EL (cell line): ENCODE measurements at places on chromosomes 6 and 20.

- peak; percentile 23 for DNase-seq
Measured at GRCh38 chr6:53103993-53104675, 38.9 kb downstream of the FBXO9 start.

GRCh38 chr20:60870040-60870439 lies 382.0 kb upstream of the CDH4 start:
- DNase-seq = no peak

DNA sequence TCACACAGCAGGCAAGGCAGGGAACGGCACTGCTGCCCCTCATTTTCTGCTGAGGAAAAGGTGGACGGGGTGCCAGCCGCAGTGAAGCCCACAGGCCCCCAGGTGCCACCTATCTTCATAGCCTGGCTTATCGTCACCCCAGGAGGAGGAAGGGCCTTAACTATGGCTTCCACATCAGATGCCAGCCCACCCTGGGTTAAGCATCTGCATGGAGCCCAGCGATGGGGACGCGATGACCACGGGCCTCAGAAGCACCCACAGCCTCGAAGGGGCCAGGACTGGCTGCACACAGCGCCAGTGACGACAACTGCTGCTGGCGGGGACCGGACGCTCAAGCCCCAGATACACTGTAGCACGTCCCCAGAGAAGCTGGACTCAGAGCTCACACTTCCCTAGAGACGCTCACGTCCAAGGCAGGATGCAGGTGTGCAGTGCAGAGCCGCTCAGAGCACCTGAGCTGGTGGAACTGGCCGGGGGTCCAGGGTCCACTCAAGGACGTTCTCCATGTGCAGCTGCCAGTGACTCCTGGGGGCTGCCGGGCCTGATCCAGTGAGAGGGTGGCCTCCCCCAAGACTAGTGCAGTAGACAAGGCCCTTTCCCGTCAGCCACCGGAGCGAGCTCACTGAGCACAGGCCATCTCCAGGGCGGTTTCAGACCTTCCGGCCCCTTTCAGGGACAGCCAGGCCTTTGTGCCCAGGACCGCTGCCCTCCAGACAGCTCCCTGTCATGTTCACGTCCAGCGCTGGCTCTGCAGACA lies 83.0 kb downstream of the YTHDF1 start:
- DNase-seq = no peak

GRCh38 chr6:117552618-117553017 lies 49.7 kb downstream of the GOPC start:
- DNase-seq = peak; percentile 22

DNA sequence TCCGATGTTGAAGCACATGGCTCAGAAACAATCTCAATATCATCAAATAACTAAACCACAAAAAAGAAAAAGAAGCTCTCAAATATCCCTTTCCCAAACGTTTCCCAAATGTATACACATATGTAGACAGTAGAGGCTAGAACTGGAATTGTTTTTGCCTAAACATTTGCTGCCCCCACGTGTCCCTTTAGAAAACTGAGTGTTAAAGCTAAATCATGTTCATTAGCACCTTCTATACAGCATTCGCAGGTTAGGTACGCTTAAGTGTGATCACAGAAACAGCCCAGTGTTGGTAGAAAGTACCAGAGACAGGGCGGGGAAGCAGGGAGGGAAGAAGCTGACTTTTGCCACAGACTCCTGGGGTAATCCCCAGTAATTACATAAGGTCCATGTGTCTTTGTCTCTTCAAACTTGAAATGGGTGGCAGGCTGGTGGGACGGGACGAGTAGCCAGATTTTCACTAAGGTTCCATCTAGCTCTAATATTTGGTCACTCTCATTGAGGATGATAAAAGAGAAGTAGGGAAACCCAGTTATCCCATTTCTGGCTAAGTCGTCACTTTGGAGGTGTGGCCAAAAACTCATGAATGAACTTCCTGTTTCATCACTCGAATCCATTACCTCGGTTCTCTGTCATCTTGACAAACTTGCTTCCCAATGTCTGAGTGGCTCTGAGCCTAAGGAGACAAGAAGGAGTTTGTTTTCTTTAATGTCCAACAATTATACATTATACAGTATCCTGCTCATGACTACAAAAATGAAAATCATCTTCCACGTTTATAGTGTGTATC lies 15.0 kb upstream of the TFAP2A start:
- peak; percentile 79 for DNase-seq

- DNase-seq = peak; percentile 96
Measured at GRCh38 chr20:41005361-41005729, 23.3 kb upstream of the TOP1 start.

DNA sequence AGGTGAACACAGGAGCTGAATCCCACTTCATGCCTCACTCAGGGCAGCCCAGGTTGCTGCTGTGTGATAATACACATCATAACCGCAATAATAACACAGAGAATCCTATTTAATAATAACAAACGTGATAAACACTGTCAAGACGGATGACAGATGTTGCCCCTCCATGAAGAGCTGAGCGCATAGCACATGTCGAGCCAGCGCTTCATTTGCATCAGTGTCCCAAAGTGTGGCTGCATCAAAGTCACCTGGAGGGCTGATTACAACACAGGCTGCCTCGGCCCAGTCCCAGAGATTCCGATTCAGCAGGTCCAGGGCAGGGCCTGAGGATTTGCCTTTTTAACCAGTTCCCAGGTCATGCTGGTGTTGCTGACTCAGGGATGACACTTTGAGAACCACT lies 198.5 kb downstream of the QKI start:
- DNase-seq = no peak

DNA sequence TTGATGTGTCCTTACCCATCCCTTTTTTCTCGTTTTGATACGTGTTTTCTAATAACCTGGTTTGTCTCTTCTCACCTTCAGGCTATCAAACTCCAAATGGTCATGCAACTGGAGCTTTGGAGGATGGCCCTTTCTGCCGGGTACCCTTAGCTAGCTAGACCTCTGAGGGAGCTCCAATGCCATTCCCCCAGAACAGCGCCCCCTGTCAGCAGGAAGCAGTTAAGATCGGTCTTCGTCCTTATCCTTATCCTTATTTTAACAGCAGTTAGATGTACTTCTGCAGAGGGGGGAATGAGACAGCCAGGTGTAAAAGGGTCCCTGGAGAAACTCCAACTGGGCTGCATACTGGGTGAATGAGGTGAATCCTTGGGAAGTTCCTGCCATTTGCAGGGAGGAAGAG lies 37.2 kb downstream of the SEL1L2 start:
- DNase-seq = no peak

GRCh38 chr20:17172836-17173516 lies 53.9 kb upstream of the PCSK2 start:
- DNase-seq = no peak

DNA sequence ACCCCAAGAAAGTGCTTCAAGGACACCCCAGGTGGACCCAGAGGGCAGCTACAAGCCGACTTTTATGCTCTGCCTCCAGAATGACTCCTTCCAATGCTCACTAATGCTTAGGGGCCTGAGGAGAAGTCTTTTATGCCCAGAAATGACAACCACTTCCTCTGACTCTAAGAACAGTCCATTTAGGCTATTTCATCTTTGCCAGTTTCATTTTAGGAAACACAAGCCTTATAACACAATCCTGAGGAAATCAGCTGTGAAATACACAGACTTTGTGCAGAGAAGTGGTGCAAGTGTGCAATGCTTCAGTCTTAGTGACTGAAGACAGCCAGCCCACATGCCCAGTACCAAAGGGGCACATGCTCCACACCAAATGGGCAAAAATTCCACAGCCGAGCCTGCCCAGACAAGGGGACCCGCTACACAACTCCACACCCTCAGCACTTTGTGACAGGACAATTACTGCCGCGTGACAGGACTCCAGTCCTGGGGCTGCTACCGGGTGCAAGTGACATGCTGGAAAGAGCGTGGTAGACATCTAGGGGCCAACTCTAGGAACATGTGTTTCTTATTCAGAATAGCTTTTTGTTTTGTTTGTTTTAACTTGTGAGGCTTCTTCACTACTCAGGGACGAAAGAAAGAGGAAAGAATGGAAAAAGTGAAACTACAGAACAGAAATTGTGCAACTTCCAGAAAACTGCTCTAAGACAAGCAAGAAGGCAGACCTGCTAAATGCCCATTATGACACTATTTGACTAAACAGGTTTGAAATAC lies 28.2 kb upstream of the PLAGL1 start:
- peak; percentile 41 for DNase-seq

- peak; percentile 34 for DNase-seq
Measured at GRCh38 chr6:35754452-35755277, 17.8 kb downstream of the ARMC12 start.

GRCh38 chr6:43243664-43244321 lies 512 bp downstream of the TTBK1 start:
- DNase-seq = no peak

DNA sequence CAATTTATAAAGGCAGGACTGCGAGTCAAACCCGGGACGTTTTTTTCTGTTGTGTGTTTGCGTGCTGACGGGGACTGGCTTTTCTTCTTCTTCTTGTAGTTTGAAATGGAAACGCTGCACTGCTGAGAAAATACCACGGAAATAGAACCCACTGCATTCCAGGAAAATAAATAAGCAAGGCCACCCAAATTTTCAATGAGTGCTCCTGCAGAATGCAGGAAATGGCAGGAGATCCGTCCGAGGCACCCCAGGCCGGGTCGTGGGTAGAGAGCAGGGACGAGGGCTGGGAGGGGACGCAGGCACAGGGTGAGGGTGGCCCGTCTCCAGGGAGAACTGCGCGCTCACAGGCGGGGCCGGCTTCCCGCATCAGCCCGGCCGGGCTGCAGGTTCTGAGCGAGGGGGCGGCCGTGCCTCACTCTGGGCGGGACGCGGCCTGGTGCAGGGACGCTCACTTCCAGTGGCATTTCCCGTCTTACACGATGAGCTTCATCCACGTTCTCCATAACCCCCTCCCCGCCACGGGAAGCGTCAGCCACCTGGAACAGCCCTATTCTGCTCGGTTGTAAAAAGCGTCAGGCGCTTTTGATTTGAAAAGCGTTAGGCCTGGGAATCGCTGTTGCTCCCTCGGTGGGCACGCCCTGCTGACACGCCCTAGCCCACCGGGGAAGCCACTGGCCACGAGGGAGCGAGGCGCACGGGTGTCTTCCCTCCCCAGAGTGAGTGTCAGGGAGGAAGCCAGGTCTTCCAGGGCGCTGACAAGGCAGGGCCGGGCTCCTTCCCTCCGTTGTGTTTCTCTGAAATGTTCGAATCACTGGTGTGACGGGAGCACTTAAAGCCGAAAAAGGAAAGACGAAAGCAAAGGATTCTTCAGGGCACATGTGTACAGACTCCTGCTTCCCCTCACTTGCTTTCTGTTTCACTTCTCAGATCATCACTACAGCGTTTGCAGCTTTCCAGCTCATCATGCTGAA lies 17.9 kb upstream of the EXOC2 start:
- peak; percentile 62 for DNase-seq

DNA sequence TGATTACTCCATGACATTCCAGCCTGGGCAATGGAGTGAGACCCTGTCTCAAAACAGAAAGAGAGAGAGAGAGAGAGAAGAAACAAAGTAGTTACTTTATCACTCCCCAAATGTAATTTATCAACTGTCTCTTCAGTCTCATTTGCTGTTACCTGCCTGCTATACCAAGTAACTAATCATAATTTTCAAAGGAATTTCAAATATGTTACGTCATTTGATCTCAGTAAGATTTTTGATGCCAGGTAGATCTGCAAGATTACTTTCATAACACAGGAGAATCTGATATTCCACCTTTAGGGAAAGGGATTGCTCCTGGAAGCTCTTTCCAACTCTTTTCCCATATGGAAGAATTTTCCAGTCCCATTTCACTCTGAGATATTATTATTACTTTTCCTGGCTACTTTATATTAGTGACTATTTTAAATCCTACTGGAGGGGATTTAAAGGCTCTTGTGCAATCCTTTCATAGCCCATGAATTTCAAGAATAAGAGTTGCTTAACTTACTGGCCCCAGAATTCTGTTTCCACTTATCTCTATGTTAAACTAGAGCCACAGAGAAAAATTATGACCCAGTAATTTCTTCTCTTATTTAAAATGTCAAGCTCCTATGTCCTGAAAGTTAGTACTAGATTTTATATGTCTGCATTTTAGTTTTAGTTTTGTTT lies 390.2 kb upstream of the FLRT3 start:
- DNase-seq = no peak

GRCh38 chr20:18254615-18255014 lies 33.7 kb upstream of the ZNF133 start:
- no peak for DNase-seq

DNA sequence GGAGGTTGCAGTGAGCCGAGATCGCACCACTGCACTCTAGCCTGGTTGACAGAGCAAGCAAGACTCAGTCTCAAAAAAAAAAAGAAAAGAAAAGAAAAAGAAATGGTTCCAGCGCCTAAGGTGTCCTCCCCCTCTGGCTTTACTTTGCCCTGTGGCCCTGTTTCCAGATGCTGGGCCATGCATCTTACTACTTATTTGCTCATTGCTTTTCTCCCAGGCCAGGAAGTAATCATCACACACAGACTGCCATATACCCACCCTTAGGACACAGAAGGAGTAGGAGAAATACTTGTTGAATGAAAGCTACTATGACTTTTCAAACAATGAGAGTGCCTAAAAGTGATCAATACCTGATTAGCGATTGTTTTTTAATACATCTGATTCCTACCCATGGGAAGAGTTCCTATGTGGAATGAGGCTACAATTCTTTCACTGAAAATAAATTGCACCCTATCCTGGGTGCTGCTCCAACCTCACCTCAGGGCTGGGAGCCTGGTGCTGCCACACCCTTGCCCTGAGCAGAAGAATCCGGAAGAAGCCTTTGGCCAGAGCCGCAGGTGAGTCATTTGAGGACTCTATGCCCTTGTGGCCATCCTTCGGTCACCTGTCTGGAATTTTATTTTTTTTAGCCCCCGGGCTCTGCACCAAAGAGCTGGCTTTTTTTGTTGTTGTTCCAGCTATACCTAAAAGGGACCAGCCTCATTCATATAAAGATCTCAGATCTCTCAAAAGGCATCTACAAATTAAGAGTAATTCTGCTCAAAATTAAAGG lies 22.7 kb upstream of the TFAP2C start:
- no peak for DNase-seq

- no peak for DNase-seq
Measured at GRCh38 chr20:35734374-35734773, 7.7 kb downstream of the RBM39 start.

- peak; percentile 89 for DNase-seq
Measured at GRCh38 chr20:36847009-36847709, 28.8 kb upstream of the TLDC2 start.

DNA sequence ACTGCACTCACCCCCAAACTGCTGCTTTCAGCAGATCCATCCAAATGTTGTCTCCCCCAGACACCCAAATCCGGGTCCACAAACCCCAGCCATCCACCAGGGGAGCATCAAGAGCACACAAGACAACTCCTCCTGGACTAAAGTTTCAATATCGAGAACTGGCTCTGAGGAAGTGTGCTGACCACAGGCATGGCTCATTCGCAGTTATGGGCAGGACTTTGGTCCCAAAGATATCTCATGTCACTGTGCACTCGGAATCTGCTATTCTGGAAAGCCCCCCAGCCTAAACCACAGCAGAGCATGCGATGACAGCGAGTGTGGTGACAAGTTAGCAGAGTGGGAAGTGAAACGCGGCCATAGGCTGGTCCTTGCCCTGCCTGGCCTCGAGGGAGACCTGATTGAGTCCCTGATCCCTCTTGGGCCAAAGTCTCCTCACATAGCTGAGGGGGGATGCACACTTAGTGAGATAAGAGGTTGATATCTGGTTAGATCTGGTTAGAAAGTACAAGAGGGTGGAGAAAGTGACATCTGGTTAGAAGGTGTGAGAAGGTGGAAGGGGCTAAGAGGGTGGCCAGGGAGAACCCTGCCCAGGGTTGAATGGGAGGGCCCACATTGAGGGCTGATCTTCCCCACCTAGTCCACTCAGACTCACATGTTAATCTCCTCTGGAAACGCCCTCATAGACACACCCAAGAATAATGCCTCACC lies 149.7 kb downstream of the MRPL14 start:
- no peak for DNase-seq
